ENCODE measurements at places on chromosomes 7 and 10.

DNA sequence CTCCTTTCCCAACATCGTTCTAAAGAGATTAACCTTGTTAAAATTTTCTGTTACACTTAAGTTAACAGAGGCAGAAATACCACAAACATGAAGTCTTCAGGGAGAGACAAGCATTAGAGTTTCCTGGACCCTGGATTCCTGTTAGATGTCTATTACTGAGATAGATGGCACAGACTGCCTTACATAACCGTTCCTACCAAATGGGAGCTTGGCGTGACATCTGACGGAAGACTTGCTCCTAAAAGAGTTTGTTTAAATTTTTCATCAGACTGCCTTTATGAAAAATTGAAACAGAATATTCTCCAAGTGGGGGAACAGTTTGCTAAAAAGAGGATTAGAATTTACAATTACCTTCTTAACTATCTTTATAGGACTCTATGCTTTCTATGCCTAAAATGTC is 22.7 kb downstream of the ANK3 start:
- no peak for DNase-seq

DNA sequence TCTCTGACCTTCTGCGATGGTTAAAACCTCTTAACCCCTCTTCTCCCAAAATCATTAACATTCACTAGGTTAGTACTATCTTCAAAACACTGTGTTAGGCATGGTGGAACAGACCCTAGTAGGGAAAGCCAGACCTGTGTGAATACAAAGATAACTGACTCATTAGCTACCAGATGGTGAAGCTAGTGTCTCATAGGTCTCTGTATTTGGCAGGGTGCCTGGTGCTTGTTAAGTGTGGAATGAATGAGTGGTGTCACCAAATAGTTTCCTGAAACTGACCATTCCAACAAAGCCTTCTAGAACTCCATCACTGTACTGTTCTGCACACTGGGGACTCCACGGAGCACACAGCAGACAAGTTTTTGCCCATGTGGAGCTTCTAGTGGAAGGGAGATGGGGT is 27.7 kb upstream of the TM9SF3 start:
- no peak for DNase-seq

DNA sequence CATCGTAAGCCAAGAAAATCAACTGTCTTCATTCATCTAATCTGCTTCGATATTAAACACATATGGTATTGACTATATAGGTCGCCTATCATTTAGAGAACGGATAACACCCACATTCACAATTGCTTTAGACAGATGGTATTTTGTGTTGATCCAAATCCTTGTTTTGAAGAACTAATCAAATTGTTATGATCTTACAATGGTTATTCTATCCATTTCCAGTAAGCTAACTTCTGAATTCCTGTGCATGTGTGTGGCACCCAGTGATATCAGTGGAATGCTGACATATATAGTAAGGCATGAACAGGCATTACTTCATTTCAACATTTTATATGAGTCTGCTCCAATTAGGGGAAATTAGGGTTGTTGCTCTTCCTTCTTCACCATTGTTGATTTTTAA is 98.8 kb downstream of the SEMA3E start:
- no peak for DNase-seq

GRCh38 chr7:91892821-91893340 is 12.4 kb upstream of the MTERF1 start:
- no peak for DNase-seq

GRCh38 chr10:93542358-93542791 is 24.1 kb upstream of the FFAR4 start:
- no peak for DNase-seq

- no peak for DNase-seq
Observed at GRCh38 chr10:114427124-114427852, 23.0 kb upstream of the AFAP1L2 start.

DNA sequence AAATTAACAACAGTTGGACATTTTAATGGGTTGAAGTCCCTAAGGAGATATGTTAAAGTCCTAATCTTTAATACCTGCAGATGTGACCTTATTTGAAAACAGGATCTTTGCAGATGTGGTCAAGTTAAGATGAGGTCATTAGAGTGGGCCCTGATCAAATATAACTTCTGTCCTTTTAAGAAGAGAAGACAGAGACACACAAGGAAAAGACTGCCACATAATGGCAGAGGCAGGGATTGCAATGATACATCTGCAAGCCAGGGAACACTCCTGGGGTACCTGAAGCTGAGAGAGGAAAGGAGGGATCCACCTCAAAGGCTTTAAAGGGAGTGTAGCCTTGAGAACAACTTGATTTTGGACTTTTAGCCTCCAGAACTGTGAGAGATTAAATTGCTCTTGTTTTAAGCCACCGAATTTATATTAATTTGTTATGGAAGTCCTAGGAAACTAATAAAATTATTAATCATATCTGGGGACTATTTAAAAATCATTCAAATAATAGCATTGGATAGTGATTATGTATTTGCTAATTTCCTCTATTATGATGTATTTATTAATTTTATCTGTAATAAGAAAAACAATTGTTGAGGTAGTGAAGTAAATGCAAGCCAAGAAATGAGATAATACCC is 700.0 kb upstream of the PCDH15 start:
- no peak for DNase-seq

- DNase-seq = no peak
Observed at GRCh38 chr7:49014870-49015269, 90.5 kb downstream of the CDC14C start.

- DNase-seq = no peak
Observed at GRCh38 chr7:132544999-132545398, 31.3 kb downstream of the PLXNA4 start.

DNA sequence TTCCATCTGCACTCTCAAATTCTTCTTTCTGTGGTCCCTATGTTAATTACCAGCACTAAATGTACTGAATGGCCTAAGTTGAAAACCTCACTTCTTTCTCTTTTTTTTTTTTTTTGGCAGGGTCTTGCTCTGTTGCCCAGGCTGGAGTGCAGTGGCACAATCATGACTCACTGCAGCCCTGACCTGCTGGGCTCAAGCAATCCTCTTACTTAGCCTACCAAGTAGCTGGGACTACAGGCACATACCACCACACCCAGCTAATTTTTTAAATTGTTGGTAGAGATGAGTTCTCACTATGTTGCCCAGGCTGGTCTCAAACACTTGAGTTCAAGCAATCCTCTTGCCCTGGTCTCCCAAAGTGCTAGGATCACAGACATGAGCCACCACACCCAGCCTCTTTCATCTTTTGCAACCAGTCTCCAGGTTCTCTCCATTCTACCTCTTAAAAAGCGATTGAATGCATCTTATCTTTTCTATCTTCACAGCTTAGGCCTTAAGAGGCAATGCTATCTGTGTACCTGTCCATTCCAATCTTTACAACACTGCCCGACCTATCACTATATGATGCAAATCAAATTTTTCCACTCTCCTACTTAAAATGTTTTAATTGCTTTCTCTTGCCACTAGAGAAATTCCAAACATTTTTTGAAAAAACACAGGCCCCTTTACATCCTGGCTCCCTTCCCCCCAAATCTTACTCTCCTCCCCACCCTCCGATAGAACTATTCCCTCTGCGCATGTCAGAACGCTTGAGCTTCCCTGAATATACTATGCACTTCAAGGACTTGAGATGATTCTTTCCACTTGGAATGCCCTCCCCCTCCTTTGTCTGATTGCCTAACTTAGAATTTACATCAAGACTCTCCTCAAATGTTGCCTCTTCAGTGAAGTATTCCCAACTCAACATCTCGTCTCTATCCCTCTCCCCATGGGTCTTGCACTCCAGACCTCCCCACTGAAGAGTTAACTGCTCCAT is 6.0 kb downstream of the ICA1 start:
- no peak for DNase-seq

DNA sequence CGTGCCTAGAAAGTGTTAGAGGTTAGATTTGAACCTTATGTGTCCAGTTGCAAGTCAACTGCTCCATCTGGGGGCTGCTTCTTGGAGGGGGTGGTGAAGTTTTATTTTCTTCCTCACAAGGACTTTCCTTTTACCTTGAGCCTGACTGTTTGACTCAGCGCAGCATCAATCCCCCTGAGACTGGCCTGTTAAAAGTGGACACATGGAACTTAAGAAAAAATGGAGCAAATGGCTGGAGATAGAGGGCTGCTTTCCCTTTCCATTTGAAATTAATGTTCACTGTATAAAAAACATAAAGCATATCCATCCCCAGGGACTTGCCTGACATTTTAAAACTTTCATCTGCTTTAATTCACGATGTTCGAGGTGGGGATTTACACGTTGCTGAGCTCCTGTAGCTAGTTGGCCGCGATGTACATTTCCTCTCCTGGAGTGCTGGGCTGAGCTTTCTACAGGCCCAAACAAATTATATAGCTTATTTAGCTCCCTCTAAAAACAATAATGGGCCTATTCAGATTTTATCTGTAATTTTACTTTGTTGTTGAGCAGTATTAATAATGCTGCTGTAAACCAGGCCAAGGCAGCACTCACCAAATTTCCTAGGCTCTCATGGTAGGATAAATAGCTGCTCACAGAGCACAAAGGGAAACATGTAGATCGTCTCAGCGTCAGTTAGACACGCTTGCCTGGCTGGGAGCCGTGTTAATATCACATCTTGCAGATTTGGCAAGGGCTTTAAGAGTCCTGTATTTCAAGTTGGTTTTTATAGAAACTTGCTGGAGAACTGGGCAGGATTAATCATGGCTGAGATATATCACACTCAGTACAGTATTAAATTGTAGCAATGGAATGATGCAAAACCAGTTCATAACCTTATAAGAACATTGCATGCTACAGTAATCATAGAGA is 251.5 kb downstream of the LRMDA start:
- no peak for DNase-seq

DNA sequence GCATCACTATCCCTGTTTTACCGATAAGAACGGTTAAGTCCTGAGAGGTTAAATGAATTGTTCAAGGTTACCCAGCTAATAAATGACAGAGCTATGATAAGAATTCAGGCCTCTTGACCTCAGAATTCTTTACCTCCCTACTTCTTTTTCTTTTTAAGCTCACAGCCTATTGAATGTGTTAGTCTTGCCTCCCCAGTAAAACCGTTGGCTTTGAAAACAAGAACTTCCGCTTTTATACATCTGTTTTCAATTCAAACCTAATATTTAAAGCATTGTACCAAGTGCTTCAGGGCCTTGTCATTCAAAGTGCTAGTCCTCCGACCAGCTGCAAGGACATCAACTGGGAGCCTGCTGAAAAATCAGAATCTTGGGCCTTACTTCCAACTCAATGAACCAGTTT is 15.6 kb downstream of the SEC31B start:
- no peak for DNase-seq

- no peak for DNase-seq
Observed at GRCh38 chr10:127193125-127193524, 3.3 kb downstream of the INSYN2A start.

GRCh38 chr7:117479225-117480054 is at the start of gene CFTR:
TSS of gene CFTR (plus strand) at chr7:117480025. CDS start at chr7:117480095, 70 bp downstream.
- DNase-seq = peak; percentile 56

GRCh38 chr7:151719031-151719896 is 157.7 kb downstream of the PRKAG2 start:
- DNase-seq = no peak

DNA sequence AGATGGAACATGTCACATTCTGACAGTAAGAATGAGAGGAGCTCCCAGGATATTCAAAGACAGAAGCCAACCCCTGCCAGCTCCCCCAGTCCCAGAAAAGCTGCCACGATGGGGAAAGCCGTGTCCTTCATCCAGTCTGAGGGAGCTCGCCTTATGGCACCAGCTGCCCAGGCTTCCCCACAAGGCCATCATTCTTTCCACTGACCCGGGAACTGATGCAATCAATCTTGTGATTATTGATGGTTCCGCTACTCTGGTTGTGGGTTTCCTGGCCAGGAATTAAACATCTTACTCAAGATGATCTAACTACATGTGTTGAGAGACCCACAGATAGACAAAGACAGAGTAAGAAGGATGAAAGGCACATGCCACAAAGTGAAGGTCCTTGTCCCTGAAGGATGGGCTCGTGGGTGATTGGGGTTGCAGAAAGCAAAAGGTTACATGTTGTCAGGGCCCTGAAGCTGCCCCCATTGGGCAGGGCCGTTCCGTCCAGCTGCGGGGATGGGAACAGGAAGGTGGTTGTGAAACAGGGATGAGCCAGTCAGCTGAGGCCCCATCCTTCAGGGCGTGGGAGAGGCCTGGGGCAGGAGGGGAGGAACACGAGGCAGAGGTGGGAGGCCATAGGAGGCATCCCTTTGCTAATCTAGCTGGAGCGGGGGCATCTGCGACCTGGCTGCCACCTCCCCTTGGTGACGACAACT is 127.6 kb downstream of the OAT start:
- peak; percentile 67 for DNase-seq

DNA sequence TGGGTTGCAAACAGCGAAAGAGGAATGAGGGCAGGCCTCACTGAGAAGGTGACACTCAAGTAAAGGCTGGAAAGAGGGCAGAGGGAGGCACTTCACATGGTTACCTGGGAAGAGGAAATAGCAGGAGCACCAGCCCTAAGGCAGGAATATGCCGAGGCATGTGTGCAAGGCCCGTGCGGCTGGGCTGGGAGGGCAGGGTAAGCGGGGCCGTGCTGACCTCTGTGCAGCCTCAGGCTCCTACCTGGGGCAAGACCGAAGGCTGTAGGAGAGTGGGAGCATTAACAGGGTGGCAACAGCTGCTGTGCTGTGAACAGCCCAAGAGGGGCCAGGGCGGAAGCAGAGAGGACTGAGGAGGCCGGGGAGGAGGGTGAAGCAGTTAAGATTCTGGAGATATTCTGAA is 24.0 kb upstream of the SH3PXD2A start:
- DNase-seq = no peak

DNA sequence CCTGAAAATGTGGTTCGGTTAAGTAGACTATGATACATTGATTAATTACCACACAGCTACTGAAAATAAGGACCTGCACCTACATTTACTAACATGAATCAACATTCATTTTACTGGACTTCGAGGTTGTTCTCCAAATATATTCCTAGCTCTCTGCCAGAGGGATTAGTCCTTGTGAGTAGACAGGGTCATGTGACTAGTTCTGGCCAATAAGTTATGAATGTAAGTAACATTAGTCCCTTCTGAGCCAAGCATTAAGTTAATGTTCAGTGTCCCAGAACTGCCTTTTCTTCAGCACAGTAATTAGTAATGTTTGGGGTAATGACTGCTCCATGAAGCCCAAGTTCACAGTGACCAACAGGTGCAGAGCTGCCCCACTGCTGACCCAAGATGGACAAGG is 9.2 kb downstream of the ITIH5 start:
- no peak for DNase-seq

- peak; percentile 66 for DNase-seq
Observed at GRCh38 chr7:30285536-30286284, 1.3 kb downstream of the ZNRF2 start.

DNA sequence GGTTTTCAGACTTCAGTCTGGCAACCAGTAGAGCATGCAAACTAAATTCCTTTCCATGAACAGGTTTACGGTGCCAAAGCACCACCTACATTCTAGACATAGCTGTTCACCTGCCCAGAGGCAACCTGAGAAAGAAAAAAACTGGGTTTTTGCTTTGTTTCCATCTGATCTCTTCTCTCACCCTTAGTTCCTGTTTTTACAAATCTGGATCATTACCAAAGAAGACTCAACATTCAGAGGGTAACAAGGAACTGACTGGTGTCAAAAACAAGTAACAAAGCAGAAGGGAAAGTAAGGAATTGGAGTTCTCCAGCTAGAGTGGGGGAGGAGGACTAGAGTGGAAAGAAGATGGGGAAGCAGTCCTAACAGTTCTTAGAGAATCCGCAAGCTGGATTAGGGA is 36.4 kb downstream of the CPVL start:
- DNase-seq = no peak

- no peak for DNase-seq
Observed at GRCh38 chr10:121113385-121113696, 262.2 kb downstream of the WDR11 start.

- no peak for DNase-seq
Observed at GRCh38 chr7:12481722-12482121, 78.1 kb upstream of the VWDE start.
